ENCODE measurements at places on chromosomes 13 and 19.
A peak's percentile ranks its signal among the peaks of the same experiment; 100 is the strongest.

DNA sequence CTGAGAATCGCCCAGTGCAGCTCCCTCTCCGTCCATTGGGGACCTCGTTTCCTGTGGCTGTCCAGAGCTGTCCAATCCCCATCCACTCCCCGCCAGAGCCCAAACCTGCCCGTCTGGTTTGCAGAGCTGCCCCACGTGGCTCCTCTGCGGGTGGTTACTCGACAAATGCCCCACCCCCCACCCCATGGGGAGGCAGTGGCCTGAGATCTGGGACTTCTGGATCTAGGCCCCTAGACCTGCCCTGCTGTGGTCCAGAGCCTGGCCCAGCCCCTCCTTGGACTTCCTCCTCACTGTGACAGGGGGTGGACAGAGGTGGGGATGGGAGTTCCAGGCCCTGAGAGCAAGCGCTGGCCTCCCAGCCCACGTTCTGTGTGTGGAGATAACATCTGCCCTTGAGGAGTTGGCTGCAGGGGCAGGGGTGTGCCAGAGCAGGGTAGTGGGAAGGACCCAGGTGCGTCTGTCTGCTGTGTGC, 29.1 kb downstream of the PAK4 start:
- peak; percentile 72 for DNase-seq

DNA sequence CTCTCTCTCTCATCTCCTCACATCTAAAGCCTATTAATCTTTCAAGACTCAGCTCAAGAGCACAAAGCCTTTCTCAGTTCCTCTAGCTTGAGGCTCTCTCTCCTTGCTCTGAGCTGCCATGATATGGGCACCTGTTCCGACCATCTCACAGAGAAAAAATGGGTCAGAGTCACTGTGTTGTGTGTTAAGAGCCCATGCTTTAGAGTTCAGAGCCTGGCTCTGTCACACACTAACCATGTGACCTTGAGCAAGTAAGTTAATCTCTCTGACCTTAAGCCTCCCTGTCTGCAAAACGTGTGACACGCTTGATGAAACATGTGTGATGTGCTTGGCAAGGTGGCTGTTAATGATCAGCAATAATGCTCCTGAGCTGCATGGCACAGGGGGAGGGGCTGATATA, 245.2 kb downstream of the DLEU7 start:
- peak; percentile 83 for DNase-seq

DNA sequence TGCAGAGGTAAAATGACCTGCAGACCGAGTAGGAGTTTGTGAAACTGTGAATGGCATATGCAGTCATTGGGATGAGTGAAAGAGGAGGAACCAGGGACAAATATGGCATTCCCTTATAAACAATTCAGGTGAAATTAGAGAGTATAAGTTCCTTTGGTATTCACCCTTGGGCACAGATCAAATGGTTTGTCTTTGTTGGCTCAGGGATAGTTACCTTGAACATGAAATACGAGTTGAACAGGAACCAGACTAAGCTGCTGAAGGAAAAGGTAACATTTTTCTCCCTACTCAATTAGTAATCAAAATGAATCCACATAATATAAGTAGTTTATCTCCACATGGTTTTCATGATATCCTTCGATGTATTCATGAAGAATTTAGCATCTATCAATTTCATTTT, 50.5 kb downstream of the SLITRK1 start:
- no peak for DNase-seq

DNA sequence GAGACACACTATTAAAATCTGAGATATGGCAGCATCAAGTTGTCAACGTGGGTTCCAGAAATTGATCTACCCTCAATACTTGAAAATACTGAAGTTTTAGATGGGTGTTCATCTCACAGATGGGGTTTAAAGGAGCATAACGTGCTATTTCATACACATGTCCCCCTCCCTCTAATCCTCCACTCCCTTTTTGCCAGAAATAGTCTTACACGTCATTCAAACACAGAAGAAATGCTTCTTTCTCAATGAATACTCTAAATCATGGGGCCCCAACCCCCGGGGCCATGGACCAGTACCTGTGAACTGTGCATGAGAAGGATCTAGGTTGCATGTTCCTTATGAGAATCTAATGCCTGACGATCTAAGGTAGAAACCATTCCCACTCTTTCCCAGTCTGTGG, 19.6 kb downstream of the KLF12 start:
- no peak for DNase-seq

DNA sequence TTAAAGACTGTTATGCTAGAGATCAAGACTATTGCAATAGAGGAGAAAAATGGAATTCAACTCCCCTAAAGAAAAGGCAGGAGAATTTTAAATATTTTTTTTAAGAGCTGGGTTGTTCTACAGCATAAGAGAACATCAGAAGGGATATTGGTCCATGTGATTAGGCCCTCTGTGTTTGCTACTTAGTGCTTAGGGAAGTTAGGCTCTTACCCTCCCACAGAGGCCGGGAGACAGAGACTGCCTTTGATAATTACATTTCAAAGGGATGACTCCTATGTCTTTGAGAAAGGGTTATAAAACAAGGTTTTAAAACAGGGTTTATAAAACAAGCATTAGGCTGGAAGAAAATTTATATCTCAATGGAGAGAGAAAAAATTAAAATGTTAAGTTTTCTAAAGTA, 1248.1 kb upstream of the PCDH20 start:
- no peak for DNase-seq

GRCh38 chr19:16608290-16608739, 19.7 kb downstream of the MED26 start:
- peak; percentile 33 for DNase-seq

DNA sequence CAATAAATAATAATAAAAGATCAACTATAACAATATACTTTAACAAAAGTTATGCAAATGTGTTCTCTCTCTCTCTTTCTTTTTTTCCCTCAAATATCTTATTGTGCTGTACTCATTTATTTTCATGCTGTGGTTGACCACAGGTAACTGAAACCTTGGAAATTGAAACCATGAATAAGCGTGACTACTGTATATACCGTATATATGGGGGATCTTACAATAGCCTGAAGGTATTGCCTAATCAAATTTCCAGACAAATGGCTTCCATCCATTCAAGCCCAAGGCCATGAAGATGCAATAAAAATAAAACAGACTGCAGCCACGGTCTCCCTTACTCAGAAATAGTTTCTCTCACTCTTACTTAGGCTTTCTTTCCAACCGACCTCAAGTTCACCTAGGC, 98.3 kb downstream of the SLITRK6 start:
- no peak for DNase-seq

GRCh38 chr19:8180018-8180417, 29.2 kb upstream of the CERS4 start:
- no peak for DNase-seq

Measured in kidney tubule cell (primary cell).